ENCODE measurements at places on chromosomes 16 and 17.

- DNase-seq, result no peak
These were observed 37.2 kb downstream of the KCNJ2 start for GRCh38 chr17:70206361-70207010.

DNA sequence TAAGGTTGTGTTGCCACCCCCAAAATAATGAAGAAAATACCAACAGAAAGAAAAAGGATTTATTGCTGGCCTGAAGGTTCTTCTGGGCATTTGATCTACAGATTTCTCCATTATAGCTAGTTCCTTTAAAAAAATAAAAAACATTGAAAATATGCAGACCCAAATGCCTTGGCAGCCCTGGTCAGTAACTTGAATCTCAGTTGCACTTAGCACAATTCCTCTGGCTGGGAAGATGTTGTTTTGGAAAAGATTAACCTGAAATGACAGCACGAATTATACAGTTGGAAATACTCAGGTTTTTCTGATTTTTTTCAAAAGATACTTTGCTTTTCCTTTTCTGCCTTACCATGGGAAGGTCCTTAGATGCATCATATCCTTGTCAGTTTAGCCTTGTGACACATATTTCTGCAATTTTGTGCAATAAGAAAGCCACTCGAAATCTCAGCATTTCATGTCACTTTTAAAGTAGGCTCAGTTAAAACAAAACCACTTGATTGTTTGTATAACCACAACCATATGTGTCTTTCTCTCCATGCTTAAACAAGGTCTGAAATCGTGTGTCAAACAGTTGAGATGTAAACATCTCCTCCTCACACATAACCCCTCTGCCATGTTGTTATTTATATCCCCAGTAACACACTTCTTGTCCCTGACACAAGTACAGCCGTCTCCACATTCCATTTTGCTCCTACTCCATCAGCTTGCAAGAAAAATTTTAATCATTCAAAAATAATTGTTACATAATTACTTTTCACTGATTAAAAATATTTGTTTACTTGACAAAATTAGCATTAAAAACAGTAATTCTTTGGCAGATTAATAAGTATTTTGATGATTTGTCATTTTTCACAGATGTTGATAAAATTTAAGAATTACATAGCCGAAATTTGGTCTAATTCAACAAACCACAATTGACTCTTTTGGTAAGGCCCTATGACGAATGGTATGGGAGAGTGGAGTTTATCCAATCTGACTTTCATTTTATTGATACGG lies 61.1 kb downstream of the SIAH1 start:
- no peak for DNase-seq

DNA sequence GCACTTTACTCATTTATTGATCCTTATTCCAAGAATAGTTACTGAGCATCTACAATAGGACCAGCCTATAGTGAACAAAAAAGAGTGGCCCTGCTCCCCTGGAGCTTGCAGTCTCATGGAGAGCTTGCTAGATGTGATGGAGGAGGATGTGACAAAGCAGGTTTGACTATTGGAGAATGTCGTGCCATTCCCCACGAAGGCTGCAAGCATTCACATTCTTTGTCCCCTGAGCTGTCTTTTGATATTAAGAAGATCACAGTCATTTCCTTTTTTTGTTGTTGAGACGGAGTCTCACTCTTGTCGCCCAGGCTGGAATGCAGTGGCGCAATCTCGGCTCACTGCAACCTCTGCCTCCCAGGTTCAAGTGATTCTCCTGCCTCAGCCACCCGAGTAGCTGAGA lies 115.0 kb upstream of the ADAMTS18 start:
- no peak for DNase-seq

DNA sequence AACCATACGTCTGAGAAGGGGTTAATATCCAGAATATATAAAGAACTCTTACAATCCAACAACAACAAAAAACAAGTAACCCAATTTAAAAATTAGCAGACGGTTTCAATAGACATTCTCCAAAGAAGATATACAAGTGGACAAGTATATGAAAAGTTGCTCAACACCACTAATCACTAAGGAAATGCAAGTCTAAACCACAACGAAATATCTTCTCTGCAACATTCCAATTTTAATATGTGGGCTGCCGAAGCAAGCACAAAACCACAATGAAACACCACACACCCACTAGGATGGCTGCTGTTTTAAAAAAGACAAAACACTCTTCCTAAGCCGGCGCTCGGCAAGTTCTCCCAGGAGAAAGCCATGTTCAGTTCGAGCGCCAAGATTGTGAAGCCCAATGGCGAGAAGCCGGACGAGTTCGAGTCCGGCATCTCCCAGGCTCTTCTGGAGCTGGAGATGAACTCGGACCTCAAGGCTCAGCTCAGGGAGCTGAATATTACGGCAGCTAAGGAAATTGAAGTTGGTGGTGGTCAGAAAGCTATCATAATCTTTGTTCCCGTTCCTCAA lies 5.9 kb upstream of the SLC13A2 start:
- DNase-seq, result no peak

- DNase-seq, result no peak
These were observed 2.1 kb downstream of the CPD start for GRCh38 chr17:30380643-30381339.
